Endothelial cell of umbilical vein (primary cell): ENCODE measurements at places on chromosomes 3 and 15.

DNA sequence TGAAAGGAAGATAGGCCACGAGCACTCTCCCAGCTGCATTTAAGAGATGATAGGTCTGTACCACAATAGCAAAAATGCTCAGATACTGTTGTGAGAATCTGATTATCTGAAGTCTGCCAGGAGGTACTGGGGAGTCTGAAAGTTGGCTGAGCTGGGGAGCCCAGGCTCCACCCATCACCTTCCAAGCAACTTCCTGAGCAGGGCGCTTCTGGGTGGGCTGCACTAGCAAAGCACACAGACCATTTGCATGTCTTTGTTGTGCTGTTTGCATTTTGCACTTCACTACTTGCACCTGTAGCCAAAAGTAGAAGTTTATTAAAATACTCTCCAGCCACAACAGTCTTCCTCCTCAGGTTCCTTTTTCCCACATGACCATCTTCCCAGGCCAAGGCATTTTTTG, 133.2 kb downstream of the ALDH1A2 start:
- H3K4me3 ChIP-seq = no peak overlapping the region
- no peaks in the 10 kb centered on the region for H3K4me1 ChIP-seq
- no peaks in the 10 kb centered on the region for H3K36me3 ChIP-seq
- H3K27me3 ChIP-seq = peaks cover 2% of the 10 kb centered on the region
- DNase-seq = no peak

GRCh38 chr3:179921500-179921899, 115.2 kb downstream of the PEX5L start:
- no peaks in the 10 kb centered on the region for H3K27me3 ChIP-seq
- no peak overlapping the region for H3K27ac ChIP-seq
- no peak overlapping the region for H3K4me3 ChIP-seq
- no peaks in the 10 kb centered on the region for H3K36me3 ChIP-seq
- DNase-seq = no peak

GRCh38 chr3:72454441-72454840, 393.8 kb downstream of the SHQ1 start:
- peaks cover 31% of the 10 kb centered on the region for H3K27me3 ChIP-seq
- H3K4me3 ChIP-seq = no peak overlapping the region
- H3K4me1 ChIP-seq = peaks cover 9% of the 10 kb centered on the region
- H3K27ac ChIP-seq = no peak overlapping the region
- no peak for DNase-seq

- no peaks in the 10 kb centered on the region for H3K27me3 ChIP-seq
- no peak overlapping the region for H3K4me3 ChIP-seq
- no peaks in the 10 kb centered on the region for H3K4me1 ChIP-seq
Observed at GRCh38 chr15:83613714-83614113, 40.2 kb upstream of the ADAMTSL3 start.
